ENCODE measurements at places on chromosomes 4 and X.

DNA sequence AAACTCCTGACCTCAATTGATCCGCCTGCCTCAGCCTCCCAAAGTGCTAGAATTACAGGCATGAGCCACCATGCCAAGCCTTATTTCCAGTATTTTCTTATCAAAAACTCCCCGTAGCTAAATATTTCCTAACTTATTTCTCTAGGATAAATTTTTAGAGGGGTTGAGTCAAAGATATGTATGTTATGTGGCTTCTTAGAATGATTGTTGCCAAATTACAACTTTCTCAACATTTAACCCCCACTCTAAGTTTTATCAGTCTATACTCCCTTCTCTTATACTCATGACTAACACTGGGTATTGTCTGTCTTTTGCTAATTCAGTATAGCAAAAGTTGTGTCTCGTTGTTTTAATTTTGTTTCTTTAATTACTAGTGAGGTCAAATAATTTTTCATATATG lies 187.7 kb upstream of the LNX1 start:
- no peak for DNase-seq

- no peak for DNase-seq
Observed at GRCh38 chr4:925771-926500, 6.2 kb downstream of the GAK start.

GRCh38 chr4:133592591-133592990 lies 443.5 kb downstream of the PCDH10 start:
- DNase-seq, result no peak

DNA sequence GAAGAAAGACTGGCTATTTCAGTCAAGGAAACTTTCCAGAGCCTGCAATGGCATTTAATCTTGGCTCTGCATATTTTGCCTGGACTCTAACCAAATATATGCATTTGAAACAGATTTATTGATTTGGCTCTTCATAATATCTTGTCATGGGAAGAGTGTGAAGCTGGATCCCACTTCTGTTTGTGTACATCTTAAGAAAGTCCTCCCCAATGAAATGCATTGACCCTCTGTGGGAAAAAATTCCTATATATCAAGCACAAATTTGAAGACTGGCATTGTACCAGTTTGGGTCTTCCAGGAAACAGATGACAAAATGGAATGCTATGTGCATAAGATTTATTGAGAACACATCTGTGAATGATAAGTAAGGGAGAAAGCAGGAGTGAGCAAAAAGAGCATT lies 897.3 kb upstream of the TENM3 start:
- no peak for DNase-seq

DNA sequence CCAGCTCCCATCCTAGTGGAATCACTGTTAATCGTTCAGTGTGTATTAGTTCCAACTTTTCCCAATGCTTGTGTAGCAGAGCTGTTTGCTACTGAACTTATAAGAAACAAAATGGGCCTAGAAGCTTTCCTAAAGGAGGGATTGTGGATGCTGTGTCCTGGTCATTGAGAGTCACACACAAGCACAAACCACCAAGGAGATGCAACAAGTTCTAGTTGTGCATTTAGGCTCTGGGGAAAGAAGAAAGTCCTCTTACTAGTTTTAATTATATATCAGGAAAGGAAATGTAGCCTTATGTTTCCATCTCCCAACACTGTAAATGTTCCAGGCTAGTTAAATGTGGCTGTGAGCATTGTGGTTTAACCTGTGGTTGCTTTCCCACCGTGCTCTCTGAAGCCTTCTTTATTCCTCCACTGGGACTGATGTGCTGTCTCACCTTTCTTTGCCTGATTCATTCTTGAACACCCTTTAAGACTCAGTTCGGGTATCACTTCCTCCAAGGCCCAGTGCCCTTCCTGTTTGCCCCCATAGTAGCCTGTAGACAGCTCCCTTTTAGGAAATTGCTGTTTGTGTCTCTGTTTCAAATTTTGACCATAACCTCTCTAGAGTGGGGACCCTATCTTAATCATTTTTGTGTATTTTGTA lies 34.3 kb downstream of the ATP10D start:
- DNase-seq, result no peak

DNA sequence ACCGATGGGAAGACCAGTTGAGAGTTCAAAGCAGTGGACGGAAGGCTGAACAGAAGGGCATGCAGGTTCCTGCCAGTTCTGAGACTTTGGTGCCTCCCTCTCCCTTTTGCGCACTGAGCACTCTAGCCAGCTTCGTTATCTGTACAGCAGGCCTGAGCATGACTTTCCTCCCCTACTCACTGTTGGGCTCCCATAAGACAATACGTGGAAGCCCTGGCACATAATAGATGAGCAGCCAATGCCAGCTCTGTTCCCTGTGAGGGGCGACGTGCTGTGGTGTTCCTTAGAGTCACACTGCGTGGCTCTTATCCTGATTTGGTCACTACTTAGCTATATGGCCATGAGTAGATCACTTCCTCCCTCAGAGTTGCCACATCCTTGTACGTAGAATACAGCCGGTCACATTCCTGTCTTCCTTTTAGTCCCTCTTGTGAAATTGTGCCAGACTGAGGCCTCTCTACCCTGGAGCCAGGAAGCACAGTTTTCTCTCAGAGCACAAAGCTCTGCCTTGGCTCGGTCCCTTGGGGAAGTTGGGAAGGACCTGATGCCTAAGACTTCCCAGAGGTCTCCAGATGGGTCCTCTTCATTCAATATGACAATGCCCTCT lies 160.4 kb upstream of the MAMLD1 start:
- no peak for DNase-seq

Data from HT-29 (cell line).